Head of caudate nucleus (tissue), 42 donors: ENCODE measurements at places on chromosomes 16 and 17.

DNA sequence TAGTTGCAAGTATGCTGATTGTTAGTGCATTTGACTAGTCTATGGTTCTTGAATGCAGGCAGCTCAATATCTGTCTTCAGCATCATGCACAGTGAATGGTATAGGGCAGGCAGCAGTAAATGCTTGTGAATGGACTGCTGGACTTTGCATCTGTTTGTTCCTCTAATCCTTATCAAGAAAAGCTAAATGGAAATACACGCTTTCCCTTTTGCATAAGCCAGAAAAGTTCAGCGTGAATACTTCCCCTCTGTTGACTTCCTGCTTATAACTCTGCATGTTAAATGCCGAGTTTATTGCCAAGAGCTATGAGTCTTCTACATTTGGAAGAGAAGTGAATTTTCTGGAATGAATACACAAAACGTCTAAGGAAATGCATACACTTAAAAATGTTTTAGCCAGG is 127.9 kb upstream of the CPHXL start:
- no peak for DNase-seq

DNA sequence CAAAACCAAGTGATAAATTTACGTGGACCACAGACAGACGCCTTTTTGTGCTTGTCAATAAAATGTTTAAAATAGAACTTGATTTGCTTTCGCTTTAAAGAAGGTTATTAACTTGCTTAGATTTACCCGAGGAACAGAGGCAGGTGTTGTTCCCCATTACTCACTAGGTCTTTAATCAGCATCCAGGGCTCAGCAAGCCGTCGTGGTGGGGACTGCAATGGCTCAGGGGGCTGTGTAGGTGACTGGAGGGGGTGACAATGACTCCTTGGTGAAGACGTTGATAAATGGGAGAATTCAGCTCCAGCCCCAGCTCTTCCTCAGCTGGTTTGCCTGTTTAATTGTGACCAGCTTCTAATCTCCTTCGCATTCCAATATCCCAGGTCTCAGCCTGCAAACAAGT is 231.4 kb downstream of the TMEM114 start:
- no peak for DNase-seq

GRCh38 chr17:78709119-78709681 is 72.9 kb downstream of the CYTH1 start:
- no peak for DNase-seq

- DNase-seq: no peak
Observed at GRCh38 chr17:17200831-17201230, 5.3 kb downstream of the PLD6 start.

- DNase-seq: no peak
Observed at GRCh38 chr17:66222798-66223350, 6.3 kb downstream of the APOH start.
